Stimulated activated CD4-positive, alpha-beta T cell treated with anti-CD3 and anti-CD28 coated beads, Interleukin-15, amount 100 ng/mL, for 24 hours (primary cell): ENCODE measurements at places on chromosomes 13 and 19.
A peak's percentile ranks its signal among the peaks of the same experiment; 100 is the strongest.

DNA sequence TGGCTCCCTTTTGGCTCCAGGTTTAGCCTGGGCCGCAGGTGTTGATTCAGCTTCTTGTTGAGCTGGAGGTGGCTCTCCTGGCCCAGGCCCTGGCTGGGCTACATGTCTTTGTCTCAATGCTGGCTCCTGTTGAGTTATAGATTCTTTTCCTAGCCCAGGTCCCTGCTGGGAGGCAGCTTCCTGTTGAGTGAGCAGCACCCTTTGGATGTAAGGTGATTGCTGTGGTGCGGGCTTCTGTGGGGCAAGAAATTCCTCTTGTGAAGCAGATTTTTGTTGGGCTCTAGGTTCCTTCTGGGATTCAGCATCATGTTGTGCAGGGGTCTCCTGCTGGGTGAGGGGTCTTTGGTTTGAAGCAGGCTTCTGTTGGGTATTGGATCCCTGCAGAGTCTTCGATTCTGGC lies 545 bp downstream of the LIPE start:
- DNase-seq, result no peak

- DNase-seq, result no peak
Measured at GRCh38 chr19:38072776-38073750, 151.0 kb downstream of the DPF1 start.

GRCh38 chr19:18848878-18849661 lies 17.3 kb downstream of the UPF1 start:
- DNase-seq, result peak; percentile 57

- DNase-seq, result no peak
Measured at GRCh38 chr13:41613984-41614661, 156.8 kb downstream of the RGCC start.

GRCh38 chr19:57583521-57584416 lies at the start of gene ZIK1:
ZIK1 (plus strand) TSS chr19:57584145; CDS start chr19:57584357, 212 bp downstream.
- peak; percentile 86 for DNase-seq

DNA sequence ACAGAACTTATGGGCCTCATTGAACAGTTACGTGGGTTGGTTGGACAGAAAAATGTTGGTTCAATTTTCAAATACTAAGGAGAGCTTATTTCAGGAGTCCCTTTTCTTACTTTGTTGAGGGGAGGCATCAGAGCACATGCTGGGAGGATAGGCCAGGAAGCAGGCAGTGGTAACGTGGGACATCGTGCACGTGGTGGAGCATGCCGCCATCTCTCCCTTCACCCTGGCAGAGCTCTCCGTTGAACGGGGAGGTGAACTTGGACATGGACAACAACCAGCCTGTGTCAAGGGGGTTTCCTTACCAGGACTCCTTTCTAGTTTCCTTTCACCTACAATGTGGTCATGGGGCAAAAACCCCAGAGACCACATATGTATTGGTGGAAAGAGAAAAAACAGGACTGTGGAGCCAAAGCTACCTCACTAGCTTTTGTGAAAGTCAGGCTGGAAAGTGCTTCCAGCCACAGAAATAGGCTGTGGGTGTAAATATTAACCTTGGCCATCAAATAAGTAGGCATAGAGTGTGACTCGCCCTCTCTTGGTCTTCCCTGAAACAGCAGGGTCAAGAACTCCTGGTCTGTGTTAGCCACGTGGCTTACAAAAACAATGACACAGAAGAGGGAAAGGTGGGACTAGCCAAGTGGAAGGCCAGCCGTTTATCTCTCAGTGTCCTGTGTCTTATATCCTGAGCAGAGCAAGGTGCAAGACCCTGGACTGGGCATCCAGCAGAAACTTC lies 14.4 kb downstream of the MICOS13 start:
- no peak for DNase-seq

DNA sequence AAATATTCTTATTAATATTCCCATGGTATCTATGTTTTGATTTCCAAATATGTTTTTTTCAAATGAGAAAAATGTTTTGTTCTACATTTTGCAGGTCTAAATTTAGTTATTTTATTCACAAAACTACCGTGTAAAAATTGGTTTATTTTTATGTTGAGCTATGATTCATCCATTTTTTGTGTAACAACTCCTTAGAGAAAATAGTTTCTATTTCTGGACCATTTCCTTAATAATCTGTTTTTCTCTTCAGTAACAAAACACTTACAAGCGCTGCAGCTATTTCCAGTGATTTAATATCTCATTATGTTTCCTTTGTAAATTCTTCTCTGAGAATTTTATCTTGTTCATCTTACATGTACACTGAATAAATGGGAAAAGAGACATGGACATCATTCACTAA lies 550.7 kb upstream of the SLITRK5 start:
- DNase-seq, result no peak

- DNase-seq, result no peak
Measured at GRCh38 chr19:8392017-8392591, 1.9 kb downstream of the RAB11B start.

- DNase-seq, result no peak
Measured at GRCh38 chr19:19081642-19082151, 17.9 kb downstream of the SLC25A42 start.

- no peak for DNase-seq
Measured at GRCh38 chr19:19445911-19446361, 40.5 kb downstream of the GATAD2A start.

DNA sequence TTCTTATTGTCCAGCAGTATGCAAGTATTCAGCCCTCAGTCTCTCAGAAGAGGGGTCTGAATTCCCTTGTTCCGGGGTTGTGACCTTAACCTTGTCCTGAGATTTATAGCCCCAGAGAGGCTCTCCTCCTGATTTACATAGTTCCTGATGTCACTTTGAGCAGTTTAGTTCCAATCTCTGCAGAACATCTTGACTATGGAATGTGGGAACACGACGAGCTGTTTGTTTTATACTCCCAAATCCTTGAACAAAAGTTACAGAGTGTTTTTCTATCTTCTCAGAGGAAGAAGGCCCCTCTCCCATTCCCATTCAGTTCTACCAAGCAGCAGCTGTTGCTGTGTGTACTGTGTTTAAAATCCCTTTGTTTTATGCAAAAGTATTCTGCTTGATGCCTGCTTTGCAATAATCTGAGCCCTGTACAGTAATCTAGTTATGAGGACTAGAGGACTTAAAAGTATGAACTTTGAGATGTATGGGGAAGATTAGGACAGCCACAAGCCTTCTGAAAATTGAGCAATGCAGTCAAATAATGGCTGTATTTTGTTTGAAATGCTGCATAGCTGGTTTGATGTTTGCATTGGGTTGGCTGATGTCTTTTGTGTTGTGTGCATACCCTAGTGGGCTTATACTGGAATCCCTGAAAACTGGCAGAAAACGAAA lies 74.7 kb downstream of the KL start:
- DNase-seq, result no peak

GRCh38 chr13:20713014-20713376 lies 9.5 kb downstream of the IL17D start:
- DNase-seq, result no peak

DNA sequence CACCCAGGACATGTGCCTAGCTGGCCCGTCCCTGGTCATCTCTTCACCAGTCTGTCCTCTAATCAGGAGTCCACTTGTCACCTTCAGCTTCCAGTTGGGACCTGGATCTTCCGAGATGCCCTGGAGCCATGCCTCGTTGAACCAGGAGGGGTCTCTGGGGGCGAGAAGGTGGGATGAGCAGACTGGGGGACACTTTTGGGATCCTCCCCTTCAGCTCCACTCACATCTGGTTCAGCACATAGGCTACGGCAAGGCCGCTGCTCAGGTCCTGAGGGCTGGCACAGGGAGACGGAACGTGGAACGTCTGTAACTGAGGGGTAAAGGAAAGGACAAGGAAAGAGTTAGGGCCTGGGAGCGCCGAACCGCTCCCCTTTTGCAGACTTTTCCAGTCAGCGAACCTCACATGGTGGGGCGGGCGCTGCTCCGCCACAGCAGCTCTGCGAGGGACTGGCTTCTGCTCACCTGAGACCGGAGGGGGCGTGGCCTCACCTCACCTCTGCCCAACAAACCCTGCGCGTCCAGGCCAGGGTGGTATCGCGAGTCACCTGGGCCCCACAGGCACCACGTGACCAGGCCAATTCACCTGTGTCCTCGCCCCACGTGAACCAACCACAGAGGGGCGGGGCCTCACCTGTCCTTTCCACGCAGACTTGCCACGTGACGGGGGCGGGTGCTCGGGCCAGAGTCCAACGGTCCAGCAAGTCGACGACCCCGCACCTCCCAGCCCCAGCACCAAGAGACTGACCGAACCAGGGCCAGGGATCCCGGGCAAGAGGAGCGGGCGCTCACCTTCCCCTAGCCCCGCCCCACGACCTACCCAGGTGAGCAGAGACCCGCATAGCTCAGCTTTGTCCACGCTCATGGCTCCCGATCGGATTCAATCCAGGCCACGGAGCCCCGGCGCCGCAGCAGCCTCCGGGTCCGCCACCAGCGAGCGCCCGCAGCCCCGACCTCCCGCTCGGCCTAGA lies at the start of gene HOOK2:
Gene HOOK2, minus strand, starts transcription at position 965 of the 968 bp plus-strand sequence. Its CDS starts 103 bp downstream, at position 862.
- DNase-seq, result peak; percentile 39

DNA sequence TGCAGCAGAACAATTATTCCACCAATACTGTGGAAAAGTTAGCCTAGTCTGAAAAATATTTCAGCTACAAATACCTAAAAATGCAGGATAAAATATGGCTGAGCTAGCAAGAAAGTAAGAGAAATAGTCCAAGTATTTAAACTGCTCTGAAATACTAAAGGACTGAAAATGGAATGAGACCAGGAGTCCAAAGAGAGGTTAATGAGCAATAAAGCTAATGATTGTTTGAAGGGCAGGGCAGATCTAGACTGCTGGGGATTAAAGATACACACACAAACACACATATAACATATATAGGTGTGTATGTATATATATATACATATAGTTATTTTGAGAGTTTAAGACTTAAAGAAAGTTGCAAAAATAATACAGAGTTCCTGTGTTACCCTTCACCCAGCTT lies 2.6 kb upstream of the CDADC1 start:
- no peak for DNase-seq

- DNase-seq, result no peak
Measured at GRCh38 chr19:43532571-43532961, 422 bp upstream of the ZNF575 start.

DNA sequence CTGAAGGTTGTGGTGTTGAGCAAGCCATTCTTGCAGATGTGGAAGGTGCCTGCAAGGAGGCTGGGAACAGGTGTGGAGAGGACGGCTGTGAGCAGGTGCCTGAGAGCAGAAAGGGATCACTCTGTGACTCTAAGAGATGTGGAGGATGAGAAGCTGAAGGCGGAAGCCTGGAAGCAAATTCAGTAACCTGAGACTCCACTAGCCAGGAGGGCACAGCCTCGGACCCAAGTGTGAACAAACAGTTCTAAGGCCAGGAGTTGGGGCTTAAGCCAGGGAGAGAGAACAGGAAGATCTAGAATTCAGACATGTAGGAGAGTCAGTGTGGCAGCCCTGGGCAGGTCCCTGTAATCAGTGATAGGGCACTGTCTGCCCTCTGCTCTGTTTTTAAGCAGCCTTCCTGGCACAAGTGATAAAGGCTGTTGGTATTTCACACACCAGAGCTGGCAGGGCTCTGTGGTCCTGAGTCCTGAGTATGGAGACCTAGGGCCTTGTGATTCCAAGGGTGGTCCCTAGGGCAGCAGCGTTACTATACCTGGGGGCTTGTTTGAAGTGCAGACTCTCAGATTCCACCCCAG lies 131.3 kb downstream of the SLC7A1 start:
- no peak for DNase-seq

DNA sequence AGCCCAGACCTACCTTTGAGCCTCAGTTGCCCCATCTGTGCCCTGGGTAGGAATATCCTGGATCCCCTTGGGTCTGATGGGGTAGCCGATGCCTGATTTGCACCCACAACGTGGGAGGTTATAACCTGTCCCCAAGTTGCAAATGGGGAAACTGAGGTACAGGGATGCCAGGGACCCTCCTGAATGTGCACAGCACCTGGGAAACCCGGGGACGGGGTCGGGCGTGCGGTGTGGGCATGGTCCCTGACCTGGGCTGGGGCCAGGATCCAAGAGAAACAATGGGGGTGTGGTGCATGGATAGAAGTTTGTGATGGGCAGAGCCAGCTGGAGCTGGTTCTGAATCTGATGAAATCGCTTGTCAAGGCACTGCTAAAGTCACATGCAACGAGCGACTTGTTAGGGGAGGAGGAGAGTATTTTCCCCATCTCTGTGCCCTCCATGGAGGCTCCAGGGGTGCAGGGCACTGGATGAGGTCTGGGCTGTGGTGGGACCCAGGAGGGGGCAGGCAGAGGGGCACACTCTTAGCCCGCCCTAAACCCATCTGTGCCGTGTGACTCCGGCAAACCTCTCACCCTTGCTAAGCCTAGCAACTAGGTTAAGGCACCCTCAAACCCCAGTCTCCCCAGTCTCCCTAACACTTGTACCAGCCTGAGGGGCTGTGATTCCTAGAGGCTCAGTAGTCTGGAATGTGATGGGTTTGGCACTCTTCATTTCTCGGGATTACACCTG lies 749 bp downstream of the GDF15 start:
- DNase-seq, result no peak

- DNase-seq, result no peak
Measured at GRCh38 chr13:36531746-36532486, 99.6 kb downstream of the CCNA1 start.

DNA sequence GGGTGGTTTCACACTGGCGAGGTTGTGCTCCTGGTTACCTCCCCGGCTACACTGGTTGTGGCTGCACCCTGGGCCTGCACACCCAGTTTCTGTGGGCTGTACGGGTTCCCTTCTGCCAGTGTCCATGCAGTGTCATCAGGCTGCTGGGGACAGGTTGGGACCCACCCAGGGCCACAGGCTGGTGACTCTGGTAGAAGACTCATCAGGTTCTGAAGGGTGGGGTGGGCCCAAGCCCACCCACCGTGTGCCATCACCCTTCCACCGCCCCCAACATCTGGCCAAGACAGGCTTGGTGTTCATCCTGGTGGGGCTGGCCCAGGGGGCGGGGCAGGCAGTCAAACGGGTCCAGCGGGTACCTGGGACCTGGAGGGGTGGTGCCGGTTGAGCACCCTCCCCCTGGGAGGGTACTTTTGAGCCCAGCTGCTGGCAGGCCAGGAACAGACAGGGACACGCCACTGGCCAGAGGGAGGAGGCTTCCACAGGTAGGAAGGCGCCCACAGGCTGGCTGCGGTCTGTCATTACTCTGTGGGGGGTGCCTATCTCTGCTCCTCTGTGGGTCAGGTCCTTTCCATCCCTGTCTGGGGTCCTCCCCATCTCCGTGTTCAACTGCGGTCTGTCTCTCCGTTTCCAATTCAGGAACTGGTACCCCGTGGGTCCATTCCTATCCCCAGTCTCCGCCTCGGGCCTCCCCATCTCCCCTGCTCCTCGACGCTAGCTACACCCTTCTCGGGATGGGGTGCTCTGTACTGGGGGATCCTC lies at the start of gene RNF225:
Gene RNF225, plus strand, starts transcription at position 437 of the 759 bp plus-strand sequence. CDS start 434 bp downstream, outside the sequence.
- DNase-seq, result peak; percentile 59

DNA sequence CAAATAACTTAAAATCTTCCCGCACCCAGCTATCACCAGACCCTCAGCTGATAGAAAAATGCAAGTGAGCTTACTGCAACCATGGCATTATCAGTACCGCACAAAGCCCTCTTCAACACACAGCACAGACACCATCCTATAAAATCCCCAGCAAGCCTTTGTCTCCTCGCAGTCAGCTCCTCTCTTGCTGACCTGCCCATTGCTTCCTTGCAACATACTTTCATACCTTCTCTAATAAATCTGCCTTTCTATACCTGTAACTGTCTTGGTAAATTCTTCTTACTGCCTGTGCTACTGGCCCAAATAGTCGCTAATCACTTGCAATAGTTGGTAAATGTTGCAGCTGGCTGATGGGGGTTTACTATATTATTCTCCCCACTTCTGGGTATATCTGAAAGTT lies 43.3 kb upstream of the FARP1 start:
- DNase-seq, result no peak
